ENCODE measurements at places on chromosomes 16 and 17.
A peak's percentile ranks its signal among the peaks of the same experiment; 100 is the strongest.

DNA sequence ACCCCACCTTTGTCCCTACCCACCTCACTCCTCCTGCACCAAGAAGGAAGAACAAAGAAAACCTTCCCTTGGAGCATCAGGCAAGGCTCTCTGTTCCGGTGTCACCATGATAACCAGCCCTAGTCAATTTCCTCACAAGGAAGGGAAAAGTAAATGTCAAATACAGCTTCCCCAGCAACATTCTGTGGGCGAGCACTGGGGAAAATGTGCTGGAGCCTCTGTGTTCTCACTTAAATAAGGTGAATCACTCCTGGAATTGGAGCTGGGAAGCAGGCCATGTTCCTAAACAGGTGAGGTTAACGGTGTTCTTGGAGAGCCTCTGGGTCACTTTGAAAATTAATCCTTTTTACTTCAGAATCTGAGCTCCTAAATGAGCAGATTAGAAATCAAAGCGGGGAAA, 427.9 kb upstream of the ERCC4 start:
- no peak for DNase-seq

DNA sequence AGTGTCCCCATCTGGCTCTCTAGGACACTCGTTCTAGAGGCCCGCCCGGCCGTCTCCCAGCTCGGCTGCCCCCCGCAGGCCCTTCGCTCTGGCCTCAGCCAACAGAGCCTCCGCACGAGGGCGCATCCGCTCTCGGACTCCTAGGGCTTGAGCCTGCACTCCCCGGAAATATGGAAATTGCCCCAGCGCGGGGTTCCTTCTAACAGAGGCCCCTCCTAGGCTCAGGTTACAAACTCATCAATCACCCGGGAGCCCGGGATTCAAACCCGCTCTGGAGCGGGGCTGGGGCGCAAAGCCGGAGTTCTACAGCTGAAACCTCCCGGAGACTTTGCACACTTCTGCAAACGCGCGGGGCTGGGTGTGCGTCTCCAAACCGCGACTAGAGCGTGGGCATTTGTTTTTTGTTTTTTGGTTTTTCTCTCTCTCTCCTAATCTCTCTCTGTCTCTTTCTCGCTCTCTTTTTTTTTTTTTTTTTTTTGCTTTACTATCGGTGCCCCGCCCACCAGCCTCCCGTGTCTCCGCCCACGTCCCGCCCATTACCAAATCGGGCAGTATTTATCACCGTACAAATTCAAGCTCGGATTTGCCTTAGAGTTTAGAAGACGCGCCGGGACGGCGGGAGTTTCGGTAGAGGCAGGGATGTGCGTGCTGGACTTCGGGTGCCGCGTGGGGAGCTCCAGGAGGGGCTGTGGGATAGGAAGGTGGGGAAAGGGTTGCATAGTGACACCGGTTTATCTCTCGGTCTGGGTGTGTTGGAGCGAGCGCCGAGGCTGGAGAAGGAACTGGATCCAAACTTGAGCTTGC, 2.4 kb upstream of the FOXL1 start:
- DNase-seq, result peak; percentile 21

- no peak for DNase-seq
Observed at GRCh38 chr16:22627043-22627442, 116.4 kb downstream of the NPIPB5 start.

- DNase-seq, result no peak
Observed at GRCh38 chr17:28228986-28229729, 89.8 kb upstream of the TMEM97 start.

- DNase-seq, result no peak
Observed at GRCh38 chr16:72380283-72380682, 208.3 kb upstream of the PMFBP1 start.
